Nucleus accumbens (tissue), 56 donors: ENCODE measurements at places on chromosomes 2 and 18.

- no peak for DNase-seq
Measured at GRCh38 chr18:22546905-22547570, 129.3 kb upstream of the CTAGE1 start.

GRCh38 chr2:209391776-209392401 lies 32.0 kb upstream of the MAP2 start:
- no peak for DNase-seq

- no peak for DNase-seq
Measured at GRCh38 chr2:239832490-239833268, 192.5 kb downstream of the NDUFA10 start.

DNA sequence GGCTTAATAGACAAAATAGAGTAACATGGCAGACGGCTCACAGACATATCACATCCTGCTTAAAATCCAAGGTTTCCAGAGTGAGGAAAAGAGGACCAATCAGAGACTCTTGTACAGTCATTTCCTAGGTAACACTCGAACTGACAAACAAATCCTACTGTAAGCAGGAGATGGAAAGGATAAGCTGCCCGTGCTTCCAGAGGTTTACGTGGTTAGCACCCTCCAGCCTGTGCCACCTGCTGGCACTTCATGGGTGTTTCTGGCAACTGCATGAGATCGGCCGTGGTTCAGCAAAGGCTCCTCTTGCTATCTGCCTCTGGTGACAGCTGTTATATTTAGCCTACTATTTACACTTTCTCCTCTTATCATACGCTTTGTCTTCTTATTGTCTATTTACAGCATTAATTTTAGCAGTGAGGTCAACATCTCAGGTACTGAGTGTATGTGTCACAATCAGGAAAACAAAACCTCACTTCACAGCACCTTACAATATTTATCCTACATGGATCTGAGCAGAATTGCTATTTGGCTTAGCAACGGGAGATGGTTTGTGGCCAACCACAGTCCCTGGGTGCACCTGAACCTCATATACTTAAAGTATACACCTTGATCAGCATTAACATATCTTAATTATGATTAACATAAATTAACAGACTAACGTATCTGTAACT lies 226.9 kb downstream of the TMEM163 start:
- DNase-seq = no peak

- DNase-seq = no peak
Measured at GRCh38 chr18:53997064-53997463, 227.4 kb downstream of the MBD2 start.

- DNase-seq = no peak
Measured at GRCh38 chr2:8285081-8285480, 396.8 kb upstream of the ID2 start.

GRCh38 chr18:37332628-37333420 lies 232.8 kb downstream of the CELF4 start:
- DNase-seq = no peak

DNA sequence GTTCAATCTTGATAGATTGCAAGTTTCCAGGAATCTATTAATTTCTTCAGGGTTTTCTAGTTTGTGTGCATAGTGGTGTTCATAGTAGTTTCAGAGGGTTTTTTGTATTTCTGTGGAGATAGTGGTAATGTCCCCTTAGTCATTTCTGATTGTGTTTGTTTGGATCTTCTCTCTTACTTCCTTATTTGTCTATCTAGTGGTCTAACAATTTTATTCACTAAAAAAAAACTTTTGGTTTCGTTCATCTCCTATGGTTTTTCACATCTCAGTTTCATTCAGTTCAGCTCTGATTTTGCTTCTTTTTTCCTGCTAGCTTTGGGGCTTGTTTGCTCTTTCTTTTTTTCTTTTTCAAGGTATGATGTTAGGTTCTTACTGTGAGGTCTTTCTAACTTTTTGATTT lies 94.5 kb downstream of the SNTG2 start:
- DNase-seq = no peak
